Naive thymus-derived CD8-positive, alpha-beta T cell (primary cell): ENCODE measurements at places on chromosomes 1 and 21.
A peak's percentile ranks its signal among the peaks of the same experiment; 100 is the strongest.

DNA sequence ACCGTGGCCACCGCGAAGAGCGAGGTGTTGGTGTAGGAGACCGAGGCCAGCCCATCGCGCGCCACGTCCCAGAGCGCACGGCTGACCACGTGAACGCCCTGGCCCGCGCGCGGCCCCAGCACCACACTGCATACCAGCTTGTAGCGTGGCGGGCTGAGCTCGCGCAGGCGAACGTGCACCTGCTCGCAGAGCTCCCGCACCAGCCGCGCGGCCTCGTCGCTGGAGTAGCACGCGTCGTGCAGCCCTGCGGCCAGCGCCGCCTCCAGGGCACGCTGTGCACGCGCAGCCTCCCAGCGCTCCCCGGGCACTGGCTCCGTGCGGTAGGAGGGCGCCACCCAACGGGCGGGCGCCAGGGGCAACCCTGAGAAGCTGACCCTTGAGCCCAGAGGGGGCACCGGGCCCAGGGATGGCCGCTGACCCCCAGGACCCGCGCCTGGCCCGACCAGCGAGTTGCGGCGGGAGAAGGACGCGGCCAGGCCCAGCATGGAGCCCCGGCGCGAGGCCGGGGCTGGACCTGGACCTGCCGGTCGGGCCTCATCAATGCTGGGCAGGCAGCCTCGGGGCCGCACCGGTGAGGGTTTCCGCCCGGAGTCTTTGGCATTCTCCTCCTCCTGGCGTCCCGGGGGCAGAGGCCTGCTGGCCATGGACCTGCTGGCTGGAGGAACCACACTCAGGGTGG, 987 bp downstream of the DYNLT4 start:
- no peak for DNase-seq

DNA sequence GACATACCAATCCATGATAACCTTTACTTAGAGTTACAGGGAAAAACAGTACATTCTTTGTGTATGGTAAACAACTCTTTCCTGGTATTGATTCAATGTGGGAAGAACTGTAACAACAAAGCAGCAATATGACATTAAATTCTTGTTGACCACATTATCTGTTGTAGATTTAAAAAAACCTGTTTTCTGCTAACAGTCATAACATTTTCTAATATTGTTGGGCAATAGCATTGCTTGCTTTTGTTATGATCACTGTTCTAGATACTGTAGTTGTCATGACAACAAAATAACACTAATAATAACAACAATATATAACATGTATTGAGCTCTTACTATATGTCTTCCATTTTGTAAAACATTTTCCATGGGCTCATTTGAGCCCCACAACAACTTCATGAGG, 54.2 kb downstream of the PDE4B start:
- no peak for DNase-seq

DNA sequence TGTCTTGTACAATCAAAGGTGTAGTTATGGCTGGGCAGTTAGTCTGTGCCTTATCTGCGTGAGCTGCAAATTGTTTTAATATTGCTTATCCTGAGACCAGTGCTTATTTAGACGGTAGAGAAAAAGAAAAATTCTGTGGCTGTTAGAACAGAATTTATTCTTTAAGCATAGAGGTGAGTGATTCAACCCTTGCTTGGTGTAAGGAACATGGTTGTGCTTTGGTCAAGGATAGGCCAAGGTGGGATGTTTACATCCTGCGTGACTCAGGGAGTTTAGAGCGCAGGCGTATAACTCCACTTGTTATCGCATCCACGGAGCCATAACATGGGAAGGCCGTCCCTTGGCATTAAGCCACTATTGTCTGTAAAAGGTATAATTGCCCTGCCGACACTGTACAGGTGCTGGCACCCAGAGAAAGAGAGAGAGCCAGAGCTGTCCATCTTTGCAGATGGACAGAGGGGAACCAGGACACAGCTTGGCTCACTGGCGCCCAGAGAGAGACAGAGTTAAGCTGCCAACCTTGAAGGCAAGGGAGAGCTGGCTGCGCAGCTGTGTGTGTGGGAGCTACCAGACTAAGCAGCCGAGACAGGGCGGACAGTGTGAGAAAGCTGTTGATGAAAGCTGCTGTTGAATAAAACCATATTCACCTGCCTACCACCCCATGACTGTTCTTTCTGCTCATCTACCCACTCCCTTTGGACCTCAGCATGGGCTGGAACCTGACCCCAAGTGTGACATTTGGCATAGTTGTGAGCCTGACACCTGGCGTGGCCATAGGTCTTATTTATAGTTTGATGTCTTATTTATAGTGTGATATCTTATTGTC, 200.4 kb downstream of the DYRK1A start:
- no peak for DNase-seq

DNA sequence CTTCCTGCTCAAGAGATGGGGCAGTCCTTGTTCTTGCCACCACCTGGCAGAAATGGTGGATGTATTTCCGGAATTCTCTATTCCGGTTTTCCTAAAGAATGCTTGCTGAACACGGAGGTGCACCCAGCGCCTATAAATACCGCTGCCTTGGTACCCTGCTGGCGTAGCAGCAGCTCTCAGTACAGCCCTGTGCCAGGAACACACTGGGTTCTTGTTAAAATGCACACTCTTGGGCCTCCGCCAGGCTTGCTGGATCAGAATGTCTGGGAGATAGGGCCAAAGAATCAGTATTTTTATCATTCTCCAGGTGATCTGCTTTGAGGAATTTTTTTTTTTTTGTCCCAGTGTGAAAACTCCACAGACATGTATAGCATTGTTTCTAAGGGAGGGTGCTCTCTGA, 54.2 kb downstream of the IGSF5 start:
- no peak for DNase-seq

- no peak for DNase-seq
Observed at GRCh38 chr1:86696522-86696921, 7.9 kb upstream of the SH3GLB1 start.

DNA sequence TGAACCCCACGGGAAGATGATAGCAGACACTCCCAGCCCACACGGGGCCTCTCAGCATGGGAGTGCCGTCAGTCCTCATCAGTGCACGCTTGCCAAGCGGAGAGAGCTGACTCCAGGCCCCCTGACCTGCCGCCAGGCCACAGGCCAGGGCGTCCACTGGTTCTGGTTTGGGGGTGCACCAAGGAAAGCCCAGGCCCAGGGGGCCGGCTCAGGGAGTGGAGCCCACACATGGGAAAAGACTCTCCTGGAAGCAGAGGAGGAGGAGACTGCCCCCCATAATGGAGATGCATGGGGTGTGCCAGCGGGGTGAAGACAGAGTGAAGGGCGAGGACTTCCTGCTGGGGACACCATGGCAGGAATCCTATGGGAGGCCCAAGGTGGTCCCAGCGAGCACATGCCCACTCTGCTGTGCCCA, 6.4 kb downstream of the TRIM11 start:
- DNase-seq = no peak

DNA sequence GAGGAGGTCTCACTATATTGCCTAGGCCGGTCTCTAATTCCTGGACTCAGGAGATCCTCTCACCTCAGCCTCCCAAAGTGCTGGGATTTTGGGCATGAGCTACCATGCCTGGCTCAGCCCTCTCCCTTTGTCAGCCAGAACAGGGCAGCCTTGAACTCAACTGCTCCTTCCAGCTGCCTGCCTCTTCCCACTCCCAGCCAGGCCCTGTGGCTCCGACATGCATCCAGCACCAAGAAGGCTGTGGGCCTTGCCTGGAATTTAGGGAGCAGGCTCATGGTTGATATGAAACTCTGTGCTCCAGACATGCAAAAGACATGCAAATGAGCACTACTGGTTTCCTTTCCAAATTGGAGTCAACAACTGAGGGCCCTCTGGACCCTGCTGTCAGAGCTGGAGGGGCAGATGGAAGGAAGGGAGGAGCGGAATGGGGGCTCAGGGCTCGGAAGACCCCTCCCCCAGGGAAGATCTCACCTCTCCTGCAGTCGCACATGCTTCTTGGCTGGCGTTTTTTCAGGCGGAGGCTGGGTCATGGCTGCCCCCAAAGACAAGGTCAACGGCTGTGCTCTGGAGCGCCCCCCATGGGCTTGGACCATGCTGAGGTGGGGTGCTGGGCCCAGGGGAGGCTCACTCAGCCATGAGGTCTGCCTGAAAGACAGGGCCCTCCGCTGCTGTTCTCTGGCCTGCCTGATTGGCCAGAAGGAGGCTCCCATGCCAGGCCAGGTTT, 1.4 kb downstream of the PTPN7 start:
- no peak for DNase-seq

GRCh38 chr1:244304156-244304555, 147.6 kb downstream of the ADSS2 start:
- DNase-seq = no peak

GRCh38 chr1:230634384-230634783, 7.9 kb upstream of the COG2 start:
- no peak for DNase-seq

DNA sequence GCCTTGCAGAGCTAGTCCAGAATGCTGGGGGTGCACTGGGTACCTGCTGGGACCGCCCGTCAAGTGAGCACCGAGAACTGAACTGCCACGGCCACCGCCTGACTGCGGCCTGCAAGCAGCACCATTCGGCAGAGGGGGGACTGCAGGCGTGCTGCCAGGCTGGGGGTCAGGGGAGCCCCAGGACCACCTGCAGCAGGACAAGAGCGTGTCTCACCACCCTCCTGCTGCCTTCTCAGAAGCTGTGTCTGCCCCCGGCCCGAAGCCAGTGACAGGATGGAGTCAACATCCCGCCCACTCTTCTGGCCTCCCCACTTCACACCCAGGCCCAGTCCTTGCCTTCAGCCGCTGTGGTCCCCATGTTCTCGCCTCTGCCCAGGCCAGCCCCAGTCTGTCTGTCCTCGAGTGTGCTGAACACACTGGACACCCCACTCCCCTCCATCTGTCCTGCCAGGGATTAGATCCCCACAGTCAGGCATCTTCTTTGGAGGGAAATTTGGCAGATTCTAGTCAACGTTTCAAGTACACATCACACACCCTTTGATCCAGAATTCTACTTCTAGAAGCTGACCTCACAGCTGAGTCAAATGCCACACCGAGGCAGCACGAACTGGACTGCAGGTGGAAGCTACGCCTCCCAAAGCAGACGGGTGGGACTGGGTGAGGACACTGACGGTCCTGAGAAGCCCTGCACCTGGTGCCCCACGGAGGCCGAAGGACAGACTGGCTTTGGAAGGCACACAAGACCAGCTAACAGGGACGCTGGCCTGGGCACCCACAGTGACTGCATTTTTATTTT, 26.0 kb downstream of the PTTG1IP start:
- no peak for DNase-seq

- no peak for DNase-seq
Observed at GRCh38 chr1:183178545-183178944, 7.5 kb upstream of the LAMC2 start.

- DNase-seq = no peak
Observed at GRCh38 chr21:27371115-27371974, 404.5 kb upstream of the ADAMTS5 start.

DNA sequence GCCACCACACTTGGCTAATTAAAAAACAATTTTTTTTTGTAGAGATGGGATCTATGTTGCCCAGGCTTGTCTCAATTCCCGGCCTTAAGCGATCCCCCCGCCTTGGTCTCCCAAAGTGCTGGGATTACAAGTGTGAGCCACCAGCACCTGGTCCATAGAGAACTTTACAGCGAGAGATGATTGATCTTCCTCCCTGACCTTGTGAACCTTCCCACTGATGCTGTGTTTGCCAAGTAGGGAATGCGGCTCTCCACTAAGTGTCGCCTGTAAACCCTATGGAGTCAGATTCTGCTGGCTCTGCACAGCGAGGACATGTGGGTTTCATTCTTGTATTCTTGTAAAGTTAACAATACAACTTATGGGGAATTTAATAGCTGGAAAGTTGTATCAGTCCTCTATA, 81.3 kb upstream of the LYST start:
- DNase-seq = no peak

DNA sequence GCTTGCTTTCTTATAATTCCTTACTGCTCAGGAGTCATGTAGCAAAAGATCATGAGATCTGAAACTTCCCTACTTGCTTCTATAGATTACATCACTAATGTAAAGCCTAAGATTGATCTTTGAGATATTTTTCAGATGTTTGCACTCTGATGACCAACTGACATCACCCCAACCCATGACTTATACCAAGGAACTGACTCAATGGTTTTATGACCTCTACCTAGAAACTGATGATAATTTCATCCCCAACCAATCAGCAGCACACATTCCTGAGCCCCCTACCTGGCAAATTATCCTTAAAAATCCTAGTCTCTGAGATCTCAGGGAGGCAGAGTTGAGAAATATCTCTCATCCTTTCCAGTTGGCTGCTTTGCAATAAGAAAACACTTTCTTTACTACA, 122.3 kb upstream of the CAMK1G start:
- no peak for DNase-seq

DNA sequence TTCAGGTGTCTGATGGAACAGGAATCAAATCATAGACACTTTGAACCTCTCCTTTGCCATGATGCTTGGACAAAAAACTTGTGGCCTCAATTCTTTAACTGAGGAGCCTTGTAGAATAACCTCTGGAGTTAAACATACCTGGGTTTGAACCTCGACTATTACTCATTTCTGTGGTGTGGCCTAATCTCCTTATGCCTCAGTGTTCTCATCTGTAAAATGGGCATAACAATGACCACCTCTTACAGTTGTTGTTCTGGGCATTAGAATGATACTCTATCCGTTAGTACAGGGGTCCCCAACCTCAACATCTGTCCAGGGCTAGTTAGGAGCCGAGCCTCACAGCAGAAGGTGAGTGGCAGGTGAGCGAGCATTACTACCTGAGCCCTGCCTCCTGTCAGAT, 137.2 kb downstream of the ROR1 start:
- no peak for DNase-seq

- DNase-seq = peak; percentile 83
Observed at GRCh38 chr1:192516776-192517297, 58.7 kb upstream of the RGS1 start.

- no peak for DNase-seq
Observed at GRCh38 chr1:161981735-161982506, 41.7 kb downstream of the OLFML2B start.

GRCh38 chr1:18290740-18291412, 183.3 kb downstream of the IGSF21 start:
- DNase-seq = no peak

DNA sequence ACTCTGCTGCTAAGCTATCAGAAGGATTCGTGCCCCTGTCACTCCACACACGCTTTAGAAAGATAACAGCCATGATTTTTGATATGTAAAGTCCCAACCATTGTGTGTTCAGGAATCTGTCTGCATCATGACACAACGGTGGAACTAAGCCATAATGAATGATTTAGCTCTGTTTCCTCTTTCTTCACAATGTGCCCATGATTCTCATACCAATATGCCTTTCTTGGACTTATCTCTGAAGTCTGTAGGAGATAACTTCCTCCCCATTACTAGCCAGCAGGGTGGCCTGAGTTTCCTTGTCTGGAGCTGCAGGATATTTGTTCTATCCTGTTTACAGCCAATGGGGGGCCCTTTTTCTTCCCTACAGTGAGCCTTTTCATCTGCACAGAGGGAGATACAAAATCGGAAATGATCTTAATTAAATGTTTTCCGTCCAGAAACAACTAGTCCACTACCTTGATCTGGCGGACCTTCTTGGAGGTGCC, 511.7 kb downstream of the USP25 start:
- no peak for DNase-seq

GRCh38 chr1:50666849-50667248, 243.6 kb upstream of the DMRTA2 start:
- no peak for DNase-seq
